Stimulated activated CD8-positive, alpha-beta memory T cell treated with anti-CD3 and anti-CD28 coated beads, Interleukin-15, amount 100 ng/mL, for 4 hours (primary cell): ENCODE measurements at places on chromosomes 5 and 9.

DNA sequence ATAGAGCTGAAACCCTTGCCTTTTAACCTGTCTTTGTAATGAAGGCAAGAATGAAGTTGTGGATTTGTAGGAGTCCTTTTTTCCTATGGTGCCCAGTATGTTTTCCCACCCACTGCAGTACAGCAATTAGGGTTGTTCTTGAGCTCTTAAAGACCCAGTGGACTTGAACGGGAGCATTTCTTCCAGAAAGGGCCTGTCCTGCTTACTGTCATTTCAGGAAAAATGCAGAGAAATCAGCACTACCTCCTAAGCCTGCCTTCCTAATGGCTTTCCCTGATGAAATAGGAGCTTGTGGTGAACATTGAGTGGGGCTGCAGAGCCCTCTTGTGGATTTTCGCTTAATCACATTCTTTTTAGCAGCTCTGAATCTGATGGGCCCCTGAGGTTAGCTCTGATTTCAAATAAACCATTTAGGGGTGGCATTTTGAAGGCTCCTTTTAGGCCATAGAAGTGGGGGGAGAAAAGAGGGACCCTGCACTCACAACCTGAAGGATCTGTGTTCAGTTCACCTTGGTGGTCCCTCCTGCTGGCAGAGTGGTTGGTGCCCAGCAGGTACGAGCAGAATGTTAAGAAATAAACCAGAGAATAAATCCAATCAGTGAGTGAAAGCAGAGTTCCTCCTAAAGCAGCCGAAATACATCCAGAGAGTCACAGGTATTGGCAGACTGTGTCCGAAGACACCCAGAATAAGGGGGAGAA lies 188.0 kb upstream of the KLF9 start:
- DNase-seq = no peak

- no peak for DNase-seq
Observed at GRCh38 chr9:90974643-90975245, 173.1 kb downstream of the SYK start.

GRCh38 chr5:135449644-135450043 lies 2.5 kb upstream of the DCANP1 start:
- no peak for DNase-seq

DNA sequence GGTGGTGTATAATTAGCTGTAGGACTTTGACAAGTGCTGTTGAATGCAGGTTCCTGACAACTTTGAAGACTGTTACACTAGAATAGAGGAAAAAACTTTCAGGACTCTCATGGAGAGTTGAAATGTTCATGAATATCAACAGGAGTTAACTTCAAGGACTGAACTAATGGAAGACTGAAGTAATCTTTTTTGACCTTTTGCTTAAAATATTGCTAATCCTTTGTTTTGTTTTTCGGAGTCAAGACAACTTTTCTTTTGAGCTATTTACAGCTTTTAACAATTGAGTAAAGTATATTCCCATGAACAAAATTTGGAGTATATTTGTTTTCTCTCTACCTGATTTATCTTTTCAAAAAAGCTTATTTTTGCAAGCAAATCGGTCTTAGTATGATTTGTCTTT lies 34.1 kb upstream of the MTMR12 start:
- no peak for DNase-seq

DNA sequence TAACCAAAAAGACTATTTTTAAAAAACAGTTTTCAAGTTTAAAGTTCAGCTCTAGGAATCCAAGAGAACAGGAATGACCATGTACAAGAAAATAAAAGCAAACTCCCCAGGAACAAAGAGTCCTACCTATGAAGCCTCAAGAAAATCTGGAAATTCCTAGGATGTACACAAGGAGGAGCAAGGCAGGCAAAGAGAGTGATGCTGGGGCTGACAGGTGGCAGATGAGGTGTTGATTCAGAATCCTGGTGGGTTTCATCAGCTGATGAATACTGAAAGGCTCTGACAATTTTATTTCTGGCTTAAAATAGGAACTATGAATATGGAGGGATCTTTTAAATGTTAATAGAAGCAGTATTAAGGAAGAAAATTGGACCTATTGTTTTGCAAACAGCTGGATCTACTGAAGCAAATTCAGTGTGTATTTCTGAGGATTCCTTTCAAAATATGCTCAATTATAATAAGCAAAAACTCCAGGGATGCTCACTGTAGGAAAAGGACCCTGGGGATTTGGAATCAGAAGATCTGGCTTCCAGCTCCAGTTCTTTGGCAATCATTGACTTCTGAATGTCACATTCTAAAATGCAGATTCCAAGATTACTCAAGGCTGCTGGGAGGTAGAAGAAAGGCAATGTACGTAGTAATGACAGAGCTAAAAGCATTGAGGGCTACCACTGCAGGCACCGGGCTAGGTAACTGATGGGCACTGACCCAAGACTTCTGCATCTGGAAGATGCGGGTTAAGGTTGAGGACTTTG lies 28.0 kb upstream of the SH3RF2 start:
- no peak for DNase-seq

DNA sequence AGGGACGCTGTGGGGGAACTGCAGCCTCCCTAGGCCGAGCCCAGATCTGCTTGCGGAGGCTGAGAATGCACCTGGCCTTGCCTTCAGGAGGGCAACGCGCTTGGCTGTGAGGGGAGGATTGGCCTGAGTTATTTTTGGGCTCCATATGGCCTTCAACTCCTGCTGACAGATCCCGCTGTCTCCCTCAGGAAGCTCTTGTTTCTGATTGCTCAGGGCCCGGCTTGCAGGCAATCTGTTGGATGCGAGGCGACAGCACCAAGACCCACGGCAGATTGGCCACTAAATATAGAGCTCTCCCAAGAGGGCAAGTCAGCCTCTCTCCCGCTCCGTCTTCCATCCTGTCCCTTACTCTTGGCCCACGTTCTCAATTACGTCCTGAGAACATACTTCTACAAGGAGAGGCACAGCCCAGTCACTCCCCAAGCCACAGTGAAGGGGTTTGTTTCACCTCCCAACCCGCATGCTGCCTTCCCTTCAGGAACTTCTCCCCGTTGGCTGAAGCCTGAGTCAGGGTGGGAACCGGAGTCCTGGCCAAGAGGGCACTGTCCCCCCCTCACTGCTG lies 53.6 kb downstream of the RASGEF1C start:
- DNase-seq = no peak

- no peak for DNase-seq
Observed at GRCh38 chr5:162842727-162843126, 594.7 kb upstream of the CCNG1 start.

DNA sequence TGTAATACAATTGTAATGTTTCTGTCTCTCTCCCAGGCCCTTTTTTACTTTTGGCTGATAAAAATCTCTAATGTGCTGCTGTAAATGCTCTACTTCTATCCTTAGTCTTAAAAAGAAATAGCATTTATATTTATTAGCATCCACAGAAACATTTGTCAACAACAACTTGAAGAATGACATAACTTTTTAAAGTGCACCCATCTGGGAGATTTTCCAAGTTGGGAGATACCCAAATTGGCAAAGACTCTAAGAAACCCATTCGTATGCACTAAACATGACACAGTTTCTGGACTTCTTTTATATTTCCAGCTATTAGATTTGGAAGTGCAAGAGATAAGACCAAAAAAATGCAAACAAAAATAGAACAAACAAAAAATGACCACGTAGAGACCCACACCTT lies 2287.4 kb upstream of the WWC1 start:
- DNase-seq = no peak

DNA sequence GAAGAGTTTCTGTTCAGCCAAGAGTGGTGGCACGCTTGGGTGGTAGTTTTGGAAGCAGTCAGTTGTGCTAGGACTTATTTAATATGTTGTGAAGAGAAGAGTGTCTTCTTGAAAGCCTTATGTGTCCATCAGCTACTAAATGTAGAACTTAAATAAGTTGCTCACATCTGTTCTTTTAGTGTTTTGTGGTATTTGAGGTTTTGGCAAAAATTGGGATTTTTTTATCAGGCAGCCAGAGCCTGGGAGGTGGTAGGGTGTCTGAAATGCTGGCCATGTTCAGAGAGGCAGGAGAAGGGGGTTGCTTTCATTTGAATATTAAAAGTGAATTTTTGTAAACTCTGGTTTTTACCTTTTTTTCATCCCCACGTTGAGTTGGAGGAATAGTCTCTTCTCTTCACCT lies 24.2 kb upstream of the ZBTB34 start:
- DNase-seq = no peak

DNA sequence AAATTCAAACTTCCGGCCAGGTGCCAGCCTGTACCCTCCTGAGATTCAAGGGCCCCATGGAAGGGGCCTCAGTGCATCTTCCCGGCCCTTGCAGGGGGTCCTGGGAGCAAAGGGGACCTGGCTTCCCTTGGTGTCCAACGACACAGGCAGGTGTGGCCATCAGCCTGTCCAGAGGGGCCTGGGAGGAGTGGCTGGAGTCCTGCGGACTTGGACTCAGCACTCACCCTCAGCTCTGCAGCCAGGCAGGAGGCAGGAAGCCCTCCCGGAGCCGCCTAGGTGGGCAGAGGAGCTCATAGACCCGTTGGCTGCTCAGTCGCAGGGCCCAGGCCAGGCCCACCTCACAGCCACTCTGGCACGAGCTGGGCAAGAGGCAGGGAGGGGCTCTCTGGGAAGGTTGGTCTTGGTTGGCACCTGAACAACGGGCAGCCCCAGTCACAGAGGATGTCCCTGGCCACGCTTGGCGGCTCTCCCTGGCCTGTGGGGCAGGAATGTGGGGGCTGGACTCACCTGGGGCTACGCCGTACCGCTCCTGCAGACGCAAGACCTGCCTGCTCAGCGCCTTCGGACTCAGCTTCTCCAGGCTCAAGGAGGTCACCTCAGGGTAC lies 53.8 kb upstream of the NRARP start:
- DNase-seq = no peak

DNA sequence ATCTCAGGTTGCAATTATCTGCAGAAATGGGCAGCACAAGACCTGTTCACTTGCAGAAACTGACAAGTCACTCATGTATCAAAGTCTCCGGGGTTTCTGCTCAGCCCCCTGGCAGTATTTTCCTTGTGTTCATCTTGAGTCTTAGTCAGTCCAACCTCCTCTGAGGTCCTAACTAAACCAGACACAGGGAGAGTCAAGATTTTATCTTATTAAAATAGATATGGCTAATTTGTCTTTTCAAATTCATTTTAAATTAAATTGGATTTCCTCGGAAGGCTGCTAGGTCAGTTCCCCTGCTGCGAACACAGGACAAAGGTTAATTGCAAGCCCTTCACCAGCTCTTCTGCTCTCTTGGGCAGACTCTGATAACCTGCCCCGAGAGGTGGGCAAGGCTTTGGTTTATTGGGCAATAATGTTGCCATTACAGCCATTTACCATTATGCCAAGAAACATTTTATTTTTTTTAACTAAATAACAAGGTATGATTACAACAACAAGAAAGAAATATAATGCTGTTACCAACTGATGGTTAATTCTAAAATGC lies 103.5 kb downstream of the MAPKAP1 start:
- DNase-seq = no peak

DNA sequence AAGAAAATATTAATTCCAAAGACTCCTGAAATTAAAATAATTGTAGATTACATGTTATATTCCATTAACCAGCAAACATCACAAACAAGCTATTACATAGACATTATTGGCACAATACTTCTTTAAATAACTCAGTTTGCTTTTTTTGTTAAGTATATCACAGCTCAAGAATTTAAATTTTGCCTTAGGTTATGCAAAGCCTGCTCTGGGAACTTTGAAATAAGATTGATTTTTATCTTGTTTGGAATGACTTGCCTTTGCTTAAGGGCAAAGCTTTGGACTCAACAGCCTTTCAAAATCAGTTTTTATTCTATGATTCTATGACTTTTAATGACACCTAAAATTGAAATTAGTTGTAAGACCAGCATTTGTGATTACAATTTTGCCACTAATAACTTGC lies 78.2 kb downstream of the ALDH7A1 start:
- no peak for DNase-seq

DNA sequence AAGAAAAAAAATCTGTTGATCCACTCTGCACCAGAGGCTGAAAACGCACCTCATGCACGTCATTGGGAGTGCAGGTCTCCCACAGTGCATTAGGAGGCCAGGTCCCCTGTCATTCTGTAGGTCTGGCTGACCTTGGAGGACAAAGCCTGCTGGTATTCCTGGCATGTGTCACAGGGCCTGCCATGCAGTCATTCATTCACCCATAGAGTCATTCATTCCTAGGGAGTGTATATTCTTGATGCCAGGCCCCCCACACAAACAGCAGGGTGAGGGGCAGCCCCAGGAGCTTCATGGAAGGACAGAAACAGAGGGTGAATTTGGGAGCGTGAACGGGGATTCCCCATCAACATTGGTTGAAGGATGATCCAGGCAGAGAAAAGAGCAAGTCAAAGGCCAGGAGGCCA lies 2.2 kb downstream of the GBGT1 start:
- no peak for DNase-seq

- no peak for DNase-seq
Observed at GRCh38 chr5:68389618-68390017, 174.1 kb downstream of the PIK3R1 start.

DNA sequence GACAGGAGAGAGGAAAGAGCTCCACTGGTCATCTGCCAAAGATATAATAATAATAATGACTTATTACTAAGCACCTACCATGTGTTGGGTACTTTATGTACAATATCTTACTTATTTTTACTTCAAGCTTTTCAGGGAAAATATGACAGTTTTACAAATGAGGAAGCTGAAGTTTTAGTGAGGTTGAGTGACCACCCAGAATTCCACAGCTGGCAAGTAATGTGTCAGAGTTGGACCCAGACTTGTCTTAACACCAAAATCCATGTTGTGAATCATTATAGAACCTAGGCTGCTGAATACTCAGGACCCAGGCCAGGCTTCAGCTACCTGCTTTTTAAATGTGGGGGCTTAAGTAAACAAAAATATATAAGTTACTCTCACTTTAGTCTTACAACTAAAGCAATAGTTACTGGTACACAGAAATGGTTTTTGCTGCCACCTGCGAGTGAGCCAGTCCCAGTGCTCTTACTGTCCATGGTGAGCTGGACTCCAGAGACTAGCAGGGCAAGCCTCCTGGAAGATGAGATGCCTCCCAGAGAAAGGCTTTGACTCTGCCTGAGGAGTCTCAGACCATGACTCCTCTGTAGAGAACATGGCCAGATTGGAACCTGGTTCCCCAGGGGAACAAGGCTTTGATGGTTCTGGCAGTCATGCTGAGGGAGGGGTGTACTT lies 29.9 kb downstream of the RUSC2 start:
- no peak for DNase-seq

- no peak for DNase-seq
Observed at GRCh38 chr5:21237461-21237860, 1249.5 kb upstream of the CDH18 start.

DNA sequence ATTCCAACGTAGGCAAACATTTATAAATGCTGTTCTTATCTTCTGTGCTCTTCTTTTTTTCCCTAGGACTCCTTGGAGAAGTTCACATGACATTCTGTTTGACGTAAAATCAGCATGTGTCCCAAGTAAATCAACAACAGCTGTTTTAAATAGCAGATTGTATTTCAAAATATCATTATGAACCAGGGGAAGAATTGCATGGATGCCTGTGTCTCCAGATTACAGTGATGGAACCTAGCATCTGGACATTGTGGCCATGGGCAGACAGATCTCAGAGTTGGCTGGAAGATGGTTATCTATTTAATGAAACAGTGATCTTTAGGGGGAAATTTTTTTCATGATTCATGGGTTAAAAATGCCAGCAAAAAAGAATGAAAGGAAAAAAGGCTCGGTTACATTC lies 222.0 kb downstream of the MAN2A1 start:
- DNase-seq = no peak
